ENCODE measurements at places on chromosomes 2 and 18.
A peak's percentile ranks its signal among the peaks of the same experiment; 100 is the strongest.

DNA sequence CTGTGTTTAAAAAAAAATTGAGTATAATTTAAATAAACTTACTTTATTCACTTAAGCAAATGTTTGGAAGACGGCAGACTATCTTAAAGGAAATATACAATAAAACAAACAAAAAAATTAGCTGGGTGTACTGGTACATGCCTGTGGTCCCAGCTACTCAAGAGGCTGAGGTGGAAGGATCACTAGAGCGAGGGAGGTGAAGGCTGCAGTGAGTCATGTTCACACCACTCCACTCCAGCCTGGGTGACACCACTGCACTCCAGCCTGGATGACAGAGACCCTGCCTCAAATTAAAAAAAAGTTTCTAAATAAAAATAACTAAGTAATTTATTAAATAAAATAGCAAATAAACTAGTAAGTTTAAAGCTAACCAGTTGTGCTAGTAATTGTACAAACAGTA is 7.5 kb downstream of the PUM2 start:
- no peak for DNase-seq

DNA sequence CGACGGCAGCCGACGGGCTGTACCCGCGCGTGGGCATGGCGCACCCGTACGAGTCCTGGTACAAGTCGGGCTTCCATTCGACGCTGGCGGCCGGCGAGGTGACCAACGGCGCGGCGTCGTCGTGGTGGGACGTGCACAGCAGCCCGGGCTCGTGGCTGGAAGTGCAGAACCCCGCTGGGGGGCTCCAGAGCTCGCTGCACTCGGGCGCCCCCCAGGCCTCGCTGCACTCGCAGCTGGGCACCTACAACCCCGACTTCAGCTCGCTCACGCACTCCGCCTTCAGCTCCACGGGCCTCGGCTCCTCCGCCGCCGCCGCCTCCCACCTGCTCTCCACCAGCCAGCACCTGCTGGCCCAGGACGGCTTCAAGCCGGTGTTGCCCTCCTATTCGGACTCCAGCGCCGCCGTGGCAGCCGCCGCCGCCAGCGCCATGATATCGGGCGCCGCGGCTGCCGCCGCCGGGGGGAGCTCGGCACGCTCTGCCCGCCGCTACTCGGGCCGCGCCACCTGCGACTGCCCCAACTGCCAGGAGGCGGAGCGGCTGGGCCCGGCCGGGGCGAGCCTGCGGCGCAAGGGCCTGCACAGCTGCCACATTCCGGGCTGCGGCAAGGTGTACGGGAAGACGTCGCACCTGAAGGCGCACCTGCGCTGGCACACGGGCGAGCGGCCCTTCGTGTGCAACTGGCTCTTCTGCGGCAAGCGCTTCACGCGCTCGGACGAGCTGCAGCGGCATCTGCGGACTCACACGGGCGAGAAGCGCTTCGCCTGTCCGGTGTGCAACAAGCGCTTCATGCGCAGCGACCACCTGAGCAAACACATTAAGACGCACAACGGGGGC is 2.0 kb downstream of the SP9 start:
- peak; percentile 36 for DNase-seq

DNA sequence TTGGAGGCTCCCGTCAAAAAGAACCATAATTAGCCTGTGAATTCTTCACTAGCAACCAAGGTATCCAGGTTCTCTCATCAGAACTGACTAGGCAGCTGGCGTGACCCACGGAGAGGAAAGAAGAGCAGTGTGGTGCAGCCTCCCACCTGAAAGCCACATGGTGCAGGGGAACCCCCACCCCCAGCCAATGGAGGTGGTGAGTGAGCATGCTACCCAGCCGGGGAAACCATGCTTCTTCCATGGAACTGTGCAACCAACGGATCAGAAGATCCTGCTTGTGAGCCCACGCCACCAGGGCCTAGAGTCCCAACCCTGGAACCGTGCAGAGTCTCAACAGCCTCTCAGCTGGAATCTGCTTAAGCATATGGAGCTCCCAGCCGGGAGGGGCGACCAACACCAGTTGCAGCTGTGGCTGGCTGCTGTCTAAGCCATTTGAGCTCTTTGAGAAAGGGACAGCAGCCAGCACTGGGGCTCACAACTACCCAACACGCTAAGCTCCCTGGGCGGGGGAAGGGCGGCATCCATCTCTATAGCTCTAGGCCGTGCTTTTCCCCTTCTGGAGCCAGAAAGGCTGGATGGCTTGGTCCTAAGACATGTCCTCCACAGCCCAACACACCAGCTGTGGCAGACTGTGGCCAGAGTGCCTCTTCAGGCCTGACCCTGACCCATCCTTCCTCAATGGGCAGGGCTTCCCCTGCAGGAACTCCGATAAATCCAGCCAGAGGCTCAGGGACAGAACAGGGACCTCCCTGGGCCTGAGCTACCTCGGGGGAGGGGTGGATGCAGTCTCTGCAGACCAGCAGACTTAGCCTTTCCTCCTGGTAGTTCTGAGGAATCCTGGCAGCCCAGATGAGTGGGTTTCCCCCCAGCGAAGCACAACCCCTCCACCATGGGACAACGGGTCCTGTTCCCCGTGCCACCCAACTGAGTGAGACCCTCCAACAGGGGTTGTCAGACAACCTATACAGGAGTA is 151.4 kb upstream of the NXPH2 start:
- DNase-seq, result no peak

- DNase-seq, result peak; percentile 12
Observed at GRCh38 chr2:17646081-17646554, 105.6 kb downstream of the VSNL1 start.

- no peak for DNase-seq
Observed at GRCh38 chr2:43241558-43241957, 15.2 kb upstream of the ZFP36L2 start.

DNA sequence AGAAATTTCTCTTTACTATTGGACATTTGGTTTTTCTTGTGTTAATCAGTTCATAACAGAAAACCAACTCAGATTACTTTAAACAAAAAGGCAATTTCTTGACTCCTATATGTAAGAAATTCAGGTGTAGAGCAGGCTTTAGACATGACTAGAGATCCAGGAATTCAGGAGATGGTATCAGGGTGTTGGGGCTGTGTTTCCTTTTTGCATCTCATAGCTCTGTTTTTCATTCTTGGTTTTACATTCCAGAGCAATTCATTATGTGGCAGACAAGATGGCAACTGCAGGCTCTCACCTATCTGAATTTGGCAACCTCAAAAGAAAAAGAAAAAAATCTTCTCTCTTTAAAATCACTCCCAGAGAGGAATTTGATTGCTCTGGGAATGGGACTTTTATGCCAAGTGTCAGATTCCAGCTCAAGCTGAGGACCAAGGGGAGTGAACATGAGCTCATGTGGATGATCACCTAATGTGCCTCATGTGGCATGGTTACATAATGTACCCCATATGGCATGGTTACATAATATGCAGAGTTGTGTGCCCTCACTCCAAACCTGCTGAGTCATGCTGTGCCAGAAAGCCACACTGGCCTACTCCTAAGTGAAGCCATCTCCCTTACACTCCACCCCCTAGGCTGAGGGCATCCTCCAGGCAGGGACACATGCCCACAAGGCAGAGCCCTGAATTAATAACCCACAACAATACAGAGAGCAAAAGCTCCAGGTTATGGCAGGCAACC is 282.7 kb downstream of the MBD2 start:
- no peak for DNase-seq

- DNase-seq, result no peak
Observed at GRCh38 chr2:196143730-196144131, 27.6 kb downstream of the STK17B start.

GRCh38 chr2:207051385-207051965 is 112.2 kb downstream of the CPO start:
- no peak for DNase-seq

DNA sequence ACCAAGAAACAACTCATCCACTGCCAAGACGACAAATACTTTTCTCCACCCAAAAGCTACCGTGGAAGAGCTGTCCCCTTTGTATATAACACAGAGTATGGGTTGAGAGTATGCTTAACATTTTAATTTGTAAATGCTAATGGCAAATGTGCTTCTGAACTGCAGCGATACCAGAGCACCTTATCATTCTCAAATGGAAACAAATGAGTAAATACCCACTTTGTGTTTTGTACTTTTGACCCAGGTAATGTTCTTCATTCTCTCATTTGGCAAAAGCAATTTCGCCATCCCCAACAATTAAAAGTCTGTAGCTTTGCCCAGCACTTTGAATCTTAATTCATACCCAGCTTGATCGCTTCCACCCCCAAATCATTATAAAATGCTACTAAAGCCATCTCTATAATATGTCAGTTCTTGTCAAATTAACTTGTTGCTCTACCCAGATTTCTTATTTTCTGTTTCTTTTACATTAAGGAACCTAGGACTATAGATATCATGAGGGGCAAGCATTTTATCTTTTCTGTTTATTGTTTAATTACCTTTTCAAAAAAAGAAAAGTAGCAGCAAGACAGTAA is 6.2 kb upstream of the POU3F3 start:
- no peak for DNase-seq

DNA sequence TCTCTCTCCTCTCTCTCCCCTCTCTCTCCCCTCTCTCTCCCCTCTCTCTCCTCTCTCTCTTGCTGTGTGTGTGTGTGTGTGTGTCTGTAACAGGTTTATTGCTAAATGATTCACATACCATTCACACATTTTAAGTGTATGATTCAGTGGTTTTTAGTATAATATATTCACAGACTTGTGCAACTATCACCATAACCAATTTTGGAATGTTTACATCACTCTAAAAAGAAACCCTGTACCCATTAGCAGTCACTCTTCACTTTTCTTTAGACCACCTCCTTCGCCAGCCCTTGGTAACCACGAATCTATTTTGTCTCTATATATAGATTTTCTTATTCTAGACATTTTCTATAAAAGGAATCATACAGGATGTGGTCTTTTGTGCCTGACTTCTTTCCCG is 11.4 kb downstream of the THNSL2 start:
- DNase-seq, result no peak

GRCh38 chr2:129667577-129667976 is 311.9 kb upstream of the RAB6C start:
- DNase-seq, result no peak
